EH (cell line): ENCODE measurements at places on chromosomes 4 and X.

DNA sequence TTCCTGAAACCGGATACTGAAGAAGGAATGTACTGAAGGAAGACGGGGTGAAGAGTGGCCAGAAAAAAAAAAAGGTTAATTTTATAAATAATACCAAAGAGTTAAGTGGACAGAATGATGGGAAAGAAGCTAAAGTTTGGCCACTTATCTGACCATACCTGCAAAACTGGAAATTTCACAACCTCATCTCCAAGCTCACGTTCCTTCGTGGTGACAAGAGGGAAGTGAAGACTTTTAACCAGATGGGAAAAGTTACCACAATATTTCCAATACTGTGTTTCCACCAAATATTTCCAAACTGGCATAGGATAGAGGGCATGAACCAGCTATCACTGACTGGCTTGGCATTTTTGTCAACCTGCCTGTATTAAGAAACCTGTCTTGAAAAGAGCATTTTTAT, 56.4 kb downstream of the MAML3 start:
- no peak for DNase-seq

DNA sequence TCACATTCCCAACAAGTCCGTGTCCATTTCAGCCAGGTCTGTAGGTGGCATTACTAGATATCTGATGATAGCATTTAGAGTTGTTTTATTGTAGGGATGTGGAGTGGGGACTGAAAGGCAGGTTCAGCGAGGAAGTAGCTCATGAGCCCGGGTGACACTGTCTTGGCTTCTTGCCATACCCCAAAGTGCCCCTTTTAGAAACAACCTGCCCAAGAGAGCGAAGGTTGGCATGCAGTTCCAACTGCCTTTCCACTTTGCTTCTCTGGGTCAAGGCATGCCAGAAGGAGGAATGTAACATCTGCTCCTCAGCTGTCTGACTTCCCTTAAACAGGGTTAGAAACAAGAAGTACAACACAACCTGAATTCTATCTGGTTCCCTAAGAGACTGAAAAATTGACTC, 9.0 kb downstream of the GRIA3 start:
- DNase-seq: no peak

GRCh38 chr4:576245-576821, at the start of gene TMEM271:
TSS of gene TMEM271 (minus strand) at chr4:576295. CDS start at chr4:576062, 233 bp downstream.
- no peak for DNase-seq

- no peak for DNase-seq
These were observed 748.0 kb upstream of the PCDH7 start for GRCh38 chr4:29972121-29972520.

DNA sequence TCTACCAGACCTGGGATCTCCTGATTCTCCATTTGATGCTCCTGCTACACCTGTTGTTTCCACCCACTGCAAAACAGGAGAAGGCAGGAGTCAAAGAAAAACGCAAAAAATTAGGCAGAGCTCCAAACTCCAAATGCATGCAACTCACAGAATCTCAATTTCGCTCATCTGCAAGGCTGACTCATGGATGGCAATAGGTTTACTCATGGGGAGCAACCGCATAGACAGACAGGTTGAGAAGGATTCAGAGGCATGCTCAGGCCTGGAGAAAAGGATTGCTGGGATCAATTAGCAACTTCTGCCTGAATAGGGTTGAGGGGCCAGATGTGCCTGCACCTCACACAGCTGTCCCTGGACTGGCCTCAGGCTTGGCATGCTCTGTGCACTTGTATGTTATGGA, 231.0 kb downstream of the LDB2 start:
- DNase-seq: peak; percentile 94

DNA sequence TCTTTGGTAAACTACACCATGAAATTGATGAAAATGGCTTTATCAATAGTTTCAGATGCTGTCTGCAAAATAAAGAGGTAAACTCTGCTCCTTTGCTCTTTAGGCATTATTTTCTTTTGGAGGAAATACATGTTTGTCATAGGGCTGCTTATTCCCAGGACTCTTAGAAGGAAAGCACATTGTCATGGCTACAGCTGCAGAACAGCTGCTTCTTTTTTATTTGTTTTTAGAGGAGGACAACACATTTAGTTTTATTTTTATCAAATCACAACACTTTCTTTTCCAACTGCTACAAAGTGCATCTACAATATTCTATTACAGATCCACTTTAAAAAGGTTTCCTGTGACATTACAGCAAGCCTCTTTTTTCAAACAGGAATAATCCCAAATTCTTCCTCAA, 12.7 kb upstream of the HPF1 start:
- no peak for DNase-seq

GRCh38 chr4:48173056-48173991, 39.3 kb upstream of the TXK start:
- DNase-seq: peak; percentile 90

GRCh38 chrX:23317799-23318724, 16.6 kb upstream of the PTCHD1 start:
- DNase-seq: peak; percentile 16
